Type B pancreatic cell (in vitro differentiated cells): ENCODE measurements at places on chromosomes 4 and X.

DNA sequence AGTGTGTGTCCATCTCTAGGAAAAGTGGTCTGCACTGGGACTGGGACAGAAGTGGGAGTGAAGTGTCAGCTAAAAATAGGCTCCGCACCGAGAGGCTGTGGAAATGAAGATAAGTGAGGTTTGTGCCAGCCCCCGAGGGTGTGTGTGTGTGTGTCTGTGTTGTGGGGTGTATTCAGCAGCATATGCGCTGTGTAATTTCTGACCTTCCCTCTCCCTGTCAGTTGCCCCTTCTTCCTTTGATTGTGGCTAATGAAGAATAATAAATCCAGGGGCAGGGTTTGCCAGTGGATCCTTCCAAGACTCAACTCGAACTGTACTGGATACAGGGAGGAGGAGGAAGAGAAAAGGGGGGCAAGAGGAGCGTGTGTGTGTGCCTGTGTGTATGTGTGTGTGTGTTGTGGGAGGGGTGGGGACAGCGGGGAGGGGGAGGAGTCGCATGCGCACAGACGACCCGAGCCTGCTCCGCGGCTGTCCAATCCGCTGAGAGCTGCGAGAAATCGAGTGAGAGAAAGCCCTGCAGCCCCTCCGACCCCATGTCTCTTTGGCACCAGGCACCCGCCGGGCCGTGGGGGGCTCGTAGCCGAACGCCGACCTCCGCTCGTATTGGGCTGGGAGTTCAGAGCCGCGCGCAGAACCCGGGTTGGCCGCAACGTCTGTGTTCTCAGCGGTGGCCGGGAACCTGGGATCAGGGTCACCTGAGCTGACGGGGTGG is 916 bp upstream of the POU4F2 start:
- DNase-seq = no peak

DNA sequence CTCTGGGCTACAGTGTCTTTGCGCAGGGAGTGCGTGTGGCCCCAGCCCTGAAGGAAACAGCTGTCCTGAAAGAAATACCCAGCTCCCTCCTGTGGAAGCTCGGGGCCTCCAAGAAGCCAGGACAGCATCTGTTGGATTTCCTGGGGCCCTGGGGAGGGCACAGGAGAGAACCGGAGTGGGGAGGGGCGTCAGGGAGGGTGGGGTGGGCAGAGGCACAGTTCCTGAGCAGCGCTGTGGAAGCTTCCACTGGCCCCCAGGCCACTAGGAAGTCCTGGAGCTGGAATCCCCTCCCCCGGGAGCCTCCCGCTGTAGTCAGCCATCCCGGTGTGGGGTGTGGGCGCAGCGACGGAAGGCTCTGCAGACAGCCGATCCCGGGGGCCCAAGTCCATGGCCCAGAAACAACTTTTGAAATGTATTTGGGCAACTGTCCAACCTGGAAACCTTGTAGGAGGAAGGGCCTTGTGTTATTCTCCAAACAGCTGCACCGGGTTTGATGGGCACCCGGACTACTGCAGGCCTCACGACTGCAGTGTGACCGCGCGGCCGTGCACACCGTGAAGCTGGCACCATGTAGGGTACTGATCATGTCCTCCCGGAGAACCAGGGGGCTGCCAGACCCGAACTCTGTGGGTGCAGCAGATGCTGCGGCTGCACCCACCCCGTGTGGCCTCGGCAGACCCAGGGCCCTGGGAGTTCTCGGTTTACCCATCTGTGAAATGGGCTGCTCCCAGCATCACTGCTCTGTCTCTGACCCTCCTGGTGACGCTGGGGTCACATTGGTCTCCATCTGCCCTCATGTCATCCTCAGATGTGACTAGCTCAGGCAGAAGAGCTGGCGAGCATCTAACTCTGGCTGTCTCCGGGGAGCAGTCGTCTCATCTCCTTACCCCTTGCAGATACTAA is 68.5 kb upstream of the HMX1 start:
- no peak for DNase-seq

DNA sequence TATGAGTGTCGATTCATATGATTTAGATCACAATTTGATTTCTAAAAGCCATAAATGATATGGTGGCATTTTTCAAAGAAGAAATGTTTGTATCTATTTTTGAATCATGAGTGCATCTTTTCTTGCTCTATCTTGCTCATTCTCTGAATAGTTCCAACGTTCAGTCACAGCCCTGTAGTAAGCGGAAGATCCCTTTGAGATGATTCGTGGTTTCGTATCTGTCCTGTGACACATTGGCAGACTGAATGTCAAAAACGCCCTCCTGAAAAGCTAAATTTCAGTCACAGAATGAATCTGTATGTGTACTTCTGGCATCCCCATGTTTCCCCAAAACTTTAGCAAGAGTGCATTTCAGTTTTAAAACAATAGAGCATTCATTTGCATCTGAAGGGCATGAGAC is 1066.9 kb upstream of the TENM3 start:
- DNase-seq = no peak

GRCh38 chr4:122914938-122915337 is 7.5 kb downstream of the NUDT6 start:
- DNase-seq = no peak

GRCh38 chrX:15321447-15321846 is 6.0 kb upstream of the ASB11 start:
- DNase-seq = no peak

GRCh38 chr4:127995776-127996175 is 30.6 kb downstream of the ABHD18 start:
- no peak for DNase-seq
